Thymus (tissue), 14 donors: ENCODE measurements at places on chromosomes 7 and 10.

DNA sequence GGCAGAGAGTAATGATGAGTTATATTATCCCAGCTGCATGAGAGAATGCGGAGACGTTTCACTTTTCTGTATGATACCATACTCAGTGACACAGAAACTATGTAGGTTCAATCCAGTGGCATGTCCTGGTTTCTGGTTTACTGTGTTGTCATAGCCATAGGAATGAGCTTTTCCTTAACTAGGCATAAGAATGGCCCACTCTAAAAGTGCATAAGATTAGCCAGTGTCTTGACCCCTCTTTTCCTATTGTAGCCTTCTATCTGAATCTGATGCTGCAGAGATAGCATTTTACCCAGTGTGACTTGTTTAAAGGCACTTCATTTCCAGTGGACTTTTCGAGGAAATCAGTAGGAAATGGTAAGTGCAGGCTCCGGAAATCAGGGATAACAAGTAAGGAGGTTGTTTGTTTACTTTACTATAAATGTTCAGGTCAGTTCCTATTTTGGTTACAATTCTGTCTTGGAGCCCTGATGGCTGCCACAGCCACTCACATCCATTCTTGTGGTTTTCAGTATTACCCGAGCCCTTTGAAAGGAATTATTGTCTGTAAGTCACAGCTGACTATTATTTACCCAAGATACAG, 70.5 kb downstream of the SEMA3A start:
- H3K4me1 ChIP-seq, result no peaks in the 10 kb centered on the region
- H3K36me3 ChIP-seq, result no peaks in the 10 kb centered on the region
- no peak overlapping the region for H3K27ac ChIP-seq
- H3K27me3 ChIP-seq, result no peaks in the 10 kb centered on the region
- no peak for DNase-seq
- H3K4me3 ChIP-seq, result no peak overlapping the region

DNA sequence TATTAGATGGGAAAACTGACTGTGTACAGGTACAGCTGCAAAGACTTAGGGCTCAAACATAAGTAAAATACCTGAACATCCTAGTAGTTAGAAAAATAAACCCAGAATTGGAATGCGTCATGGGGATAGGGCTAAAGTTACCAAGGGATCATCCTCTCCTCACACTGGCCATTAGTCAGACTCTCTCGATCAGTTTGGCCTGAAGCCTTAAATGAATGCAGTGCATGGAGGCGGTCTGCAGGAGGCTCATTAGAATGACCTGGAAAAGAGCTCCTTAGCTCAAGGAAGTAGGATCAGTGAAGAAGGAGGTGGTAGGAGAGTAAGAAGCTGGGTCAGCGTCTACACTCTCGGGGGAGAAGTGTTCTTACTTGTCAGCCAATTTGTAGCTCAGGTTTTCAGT, 35.3 kb downstream of the DENND2A start:
- no peak for DNase-seq
- H3K4me1 ChIP-seq, result no peaks in the 10 kb centered on the region
- H3K36me3 ChIP-seq, result no peaks in the 10 kb centered on the region
- no peak overlapping the region for H3K27ac ChIP-seq

DNA sequence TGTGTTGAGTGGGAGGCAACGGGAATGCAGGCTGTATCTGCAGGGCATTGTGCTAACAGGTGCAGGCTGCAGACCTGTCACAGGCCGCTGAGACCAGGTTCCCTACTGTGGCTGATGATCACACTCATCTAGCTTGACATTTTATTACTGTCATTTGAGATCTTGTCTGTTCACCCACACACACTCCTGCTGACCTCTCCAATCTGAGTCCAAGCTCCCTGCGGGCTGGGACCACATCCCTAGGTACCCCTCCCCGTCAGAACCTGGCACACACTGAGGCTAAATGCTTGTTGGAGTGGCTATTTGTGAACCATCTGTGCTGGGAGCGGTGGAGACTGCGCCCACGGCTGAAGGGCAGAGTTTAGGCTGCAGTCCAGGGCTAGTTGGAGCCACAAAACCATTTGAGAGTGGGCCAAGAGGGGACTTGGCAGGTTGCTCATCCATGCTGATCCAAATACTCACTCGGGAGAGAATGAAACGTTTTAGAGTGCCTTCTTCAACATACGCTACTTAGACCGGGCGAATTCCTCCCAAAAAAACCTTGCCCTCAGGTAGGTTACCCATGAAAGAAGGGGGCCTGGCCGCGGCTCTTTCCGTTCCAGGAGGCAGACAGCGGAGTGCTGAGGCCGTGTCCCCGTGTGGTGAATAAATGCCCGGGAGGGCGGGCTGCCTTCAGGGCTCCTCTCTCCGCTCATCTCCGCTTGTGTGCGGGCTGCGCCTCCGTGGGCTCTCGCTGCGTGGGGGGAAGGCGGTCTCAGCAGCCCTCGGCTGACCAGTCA, 164.4 kb downstream of the RGS10 start:
- H3K27me3 ChIP-seq, result no peaks in the 10 kb centered on the region
- no peak overlapping the region for H3K4me3 ChIP-seq
- H3K36me3 ChIP-seq, result peaks cover 8% of the 10 kb centered on the region
- no peak overlapping the region for H3K27ac ChIP-seq
- peaks cover 4% of the 10 kb centered on the region for H3K4me1 ChIP-seq

GRCh38 chr10:115022733-115023132, 70.4 kb upstream of the ATRNL1 start:
- H3K27me3 ChIP-seq, result no peaks in the 10 kb centered on the region
- H3K36me3 ChIP-seq, result no peaks in the 10 kb centered on the region
- DNase-seq, result no peak
- H3K27ac ChIP-seq, result no peak overlapping the region
- no peaks in the 10 kb centered on the region for H3K4me1 ChIP-seq
- no peak overlapping the region for H3K4me3 ChIP-seq

GRCh38 chr10:121800831-121801230, 127.0 kb downstream of the ATE1 start:
- no peak for DNase-seq
- H3K36me3 ChIP-seq, result no peaks in the 10 kb centered on the region
- no peak overlapping the region for H3K4me3 ChIP-seq
- H3K4me1 ChIP-seq, result no peaks in the 10 kb centered on the region
- no peak overlapping the region for H3K27ac ChIP-seq

- no peak for DNase-seq
- peaks cover 15% of the 10 kb centered on the region for H3K36me3 ChIP-seq
- peak overlapping the region; percentile 87 for H3K27ac ChIP-seq
- H3K4me3 ChIP-seq, result no peak overlapping the region
- H3K4me1 ChIP-seq, result peaks cover 94% of the 10 kb centered on the region
Measured at GRCh38 chr10:124627866-124628675, 116.1 kb downstream of the FAM53B start.

DNA sequence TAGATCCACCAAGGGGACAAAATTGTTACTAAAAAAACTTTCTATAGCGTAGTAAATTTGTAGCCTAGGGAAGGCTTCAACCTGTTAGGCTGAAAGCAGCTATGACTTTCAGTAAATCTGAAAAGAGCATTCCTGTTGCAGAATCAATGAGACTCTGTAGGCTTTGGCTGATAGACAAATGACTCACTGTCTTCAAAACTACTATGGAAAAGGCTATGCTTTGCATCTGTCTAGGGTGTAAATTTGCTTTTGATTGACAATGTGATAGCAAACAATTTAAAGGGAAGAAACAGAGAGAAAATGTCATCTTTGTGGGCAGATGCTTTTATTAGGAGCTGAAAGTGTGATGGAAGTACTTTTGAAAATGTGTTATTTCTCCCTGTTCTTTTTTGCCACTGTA, 60.6 kb downstream of the ARL5B start:
- no peak overlapping the region for H3K4me3 ChIP-seq
- no peak for DNase-seq
- no peaks in the 10 kb centered on the region for H3K27me3 ChIP-seq
- no peaks in the 10 kb centered on the region for H3K36me3 ChIP-seq
- H3K27ac ChIP-seq, result no peak overlapping the region

DNA sequence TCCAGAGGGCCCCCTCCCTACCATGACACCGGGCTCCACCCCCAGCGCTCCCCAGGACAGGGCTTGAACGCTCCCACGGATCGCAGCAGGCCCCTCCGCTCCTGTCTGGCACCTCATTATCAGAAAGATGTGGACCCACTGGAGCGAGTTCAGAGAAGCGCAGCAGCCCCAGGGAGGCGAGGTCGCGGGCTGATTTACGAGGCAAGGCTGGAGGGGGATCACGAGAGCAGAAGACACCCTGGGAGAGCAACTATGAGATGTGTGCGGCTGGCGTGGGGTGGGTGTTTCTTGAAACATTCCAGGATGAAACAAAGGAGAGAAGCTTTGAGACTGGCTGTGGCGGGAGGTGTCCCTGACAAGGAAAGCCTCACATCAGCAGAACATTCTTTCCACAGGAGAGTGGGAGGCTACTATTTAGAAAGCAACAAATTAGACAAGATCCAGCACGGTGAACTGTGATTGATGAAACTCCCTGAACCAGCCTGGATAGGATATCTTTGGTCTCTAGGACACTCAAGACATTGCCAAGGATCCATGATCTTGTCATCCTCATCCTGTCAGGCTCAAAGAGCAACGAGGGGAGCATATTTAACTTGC, 66.0 kb downstream of the JCAD start:
- no peak overlapping the region for H3K27ac ChIP-seq
- no peaks in the 10 kb centered on the region for H3K27me3 ChIP-seq
- no peak for DNase-seq
- peaks cover 9% of the 10 kb centered on the region for H3K4me1 ChIP-seq
- no peak overlapping the region for H3K4me3 ChIP-seq

DNA sequence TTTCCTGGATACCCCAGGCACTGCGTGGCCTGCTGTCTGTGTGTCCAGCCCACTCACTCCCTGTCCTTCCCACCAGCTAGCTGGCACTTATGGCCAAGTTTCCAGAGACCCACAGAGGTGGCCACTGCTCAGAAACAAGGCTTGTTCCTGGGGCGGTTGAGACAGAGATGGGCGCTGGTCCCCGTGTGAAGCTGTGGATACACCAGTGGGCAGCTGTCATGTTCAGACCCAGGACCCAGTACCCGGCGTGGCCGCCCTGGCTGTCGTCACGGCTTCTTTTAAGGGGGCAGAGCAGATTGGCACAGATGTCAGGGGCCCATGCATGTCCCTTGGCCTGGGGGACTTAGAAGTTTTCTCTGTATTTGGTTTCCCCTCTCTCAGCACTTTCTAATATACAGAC, 36.3 kb downstream of the FOXL3 start:
- H3K27ac ChIP-seq, result no peak overlapping the region
- DNase-seq, result no peak
- no peaks in the 10 kb centered on the region for H3K4me1 ChIP-seq
- no peaks in the 10 kb centered on the region for H3K36me3 ChIP-seq
- no peak overlapping the region for H3K4me3 ChIP-seq

- H3K36me3 ChIP-seq, result no peaks in the 10 kb centered on the region
- H3K4me1 ChIP-seq, result peaks cover 77% of the 10 kb centered on the region
- H3K4me3 ChIP-seq, result no peak overlapping the region
- H3K27me3 ChIP-seq, result no peaks in the 10 kb centered on the region
Measured at GRCh38 chr7:55534916-55535590, 37.2 kb downstream of the VOPP1 start.

DNA sequence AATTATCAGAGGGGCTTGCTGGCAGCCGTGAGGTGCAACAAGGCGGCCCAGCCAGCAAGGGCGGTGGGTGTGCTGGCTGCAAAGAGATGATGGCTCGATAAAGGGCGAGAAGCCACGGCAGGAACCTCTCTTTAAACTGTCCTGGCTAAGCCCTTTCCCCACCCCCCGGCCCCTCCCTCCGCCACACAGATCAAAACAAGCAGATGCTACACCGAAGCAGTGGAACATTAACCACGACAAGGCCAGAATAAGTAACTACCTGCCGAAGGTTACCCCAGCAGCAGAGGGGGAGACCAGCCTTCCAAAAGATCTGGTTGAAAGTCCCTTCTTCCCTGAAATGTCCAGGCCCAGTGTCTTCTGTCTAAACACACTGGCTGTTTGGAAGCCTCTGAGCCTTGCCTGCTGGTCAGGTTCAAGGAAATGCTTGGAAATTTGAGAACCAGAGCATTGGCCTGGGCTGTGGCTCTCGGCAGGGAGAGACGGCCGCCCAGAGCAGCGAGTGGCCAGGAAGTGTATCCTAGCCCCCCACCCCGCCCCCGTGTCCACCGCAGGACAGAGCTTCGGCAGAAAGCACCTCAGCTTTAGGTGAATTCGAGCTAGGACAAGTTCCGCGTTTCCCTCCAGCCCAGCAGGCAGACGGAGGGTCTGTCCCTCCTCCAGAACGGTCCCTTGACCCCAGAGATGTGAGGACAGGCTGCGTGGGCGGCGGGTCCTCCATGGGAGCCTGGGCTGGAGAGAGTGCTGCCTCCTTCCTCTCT, 2.1 kb downstream of the FAM20C start:
- peaks cover 49% of the 10 kb centered on the region for H3K27me3 ChIP-seq
- no peak overlapping the region for H3K4me3 ChIP-seq
- H3K27ac ChIP-seq, result no peak overlapping the region
- DNase-seq, result no peak
- no peaks in the 10 kb centered on the region for H3K36me3 ChIP-seq

- H3K4me1 ChIP-seq, result no peaks in the 10 kb centered on the region
- no peak overlapping the region for H3K27ac ChIP-seq
- no peaks in the 10 kb centered on the region for H3K27me3 ChIP-seq
- peaks cover 27% of the 10 kb centered on the region for H3K36me3 ChIP-seq
Measured at GRCh38 chr7:1978656-1979590, 253.8 kb downstream of the MAD1L1 start.

- DNase-seq, result no peak
- H3K4me3 ChIP-seq, result no peak overlapping the region
- H3K27ac ChIP-seq, result no peak overlapping the region
- H3K36me3 ChIP-seq, result peaks cover 30% of the 10 kb centered on the region
- no peaks in the 10 kb centered on the region for H3K4me1 ChIP-seq
Measured at GRCh38 chr10:119852822-119853221, 19.8 kb downstream of the MCMBP start.

- no peak for DNase-seq
- no peaks in the 10 kb centered on the region for H3K27me3 ChIP-seq
- H3K36me3 ChIP-seq, result no peaks in the 10 kb centered on the region
- H3K27ac ChIP-seq, result no peak overlapping the region
- no peak overlapping the region for H3K4me3 ChIP-seq
Measured at GRCh38 chr10:97134110-97134509, 51.6 kb downstream of the SLIT1 start.

DNA sequence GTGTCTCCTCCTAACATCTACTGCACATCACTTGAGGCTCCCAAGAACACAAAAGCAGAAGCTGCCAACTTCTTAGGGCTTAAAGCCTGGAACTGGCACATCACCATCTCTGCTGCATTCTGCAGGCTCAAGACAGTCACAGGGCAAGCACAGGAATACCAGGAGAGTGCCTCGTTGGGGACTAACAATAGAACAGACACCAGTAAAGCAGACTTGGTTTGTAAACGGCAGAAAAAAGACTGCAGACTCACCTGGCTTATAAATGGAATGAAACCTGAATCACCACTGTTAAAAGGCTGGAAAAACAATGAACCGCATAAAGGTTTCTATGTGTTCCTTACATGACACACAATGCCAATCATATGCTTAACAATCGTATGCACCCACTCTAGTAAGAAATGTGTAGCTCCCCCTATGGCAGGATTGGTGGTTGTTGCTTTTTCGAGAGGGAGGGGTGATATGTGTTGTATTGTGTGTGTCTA, 12.8 kb downstream of the RHEB start:
- peaks cover 5% of the 10 kb centered on the region for H3K4me1 ChIP-seq
- DNase-seq, result no peak
- no peaks in the 10 kb centered on the region for H3K27me3 ChIP-seq
- H3K27ac ChIP-seq, result no peak overlapping the region
- no peak overlapping the region for H3K4me3 ChIP-seq
- no peaks in the 10 kb centered on the region for H3K36me3 ChIP-seq
